Astrocyte (in vitro differentiated cells and primary cell): ENCODE measurements at places on chromosomes 1 and 21. TPM values are rescaled to one million over a fixed set of nuclear protein-coding genes. Genes with fewer than 3 reads are reported as not detected.

SLC44A5 gene
- total RNA-seq, result 1.6 and 2.2 TPM in 2 replicates

DNA sequence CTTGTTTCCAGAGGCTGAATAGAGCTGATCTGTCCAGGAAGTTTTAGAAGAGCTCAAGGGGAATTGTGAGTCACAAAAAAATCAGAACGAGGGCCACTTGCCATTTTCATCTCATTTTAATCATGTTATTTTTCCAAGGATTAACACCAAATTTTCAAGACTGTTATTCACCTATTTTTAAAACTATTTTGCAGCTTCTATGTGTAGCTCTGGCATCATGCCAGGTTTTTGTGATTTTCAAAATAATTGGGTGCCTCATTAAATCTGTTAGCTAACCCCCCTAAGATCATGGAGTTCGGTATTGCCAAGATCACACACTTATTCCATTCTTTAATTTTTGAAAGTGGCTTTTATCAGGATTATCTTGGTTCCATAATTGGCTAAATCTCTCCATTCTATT, 90.9 kb downstream of the RGS7 start:
- no peak for DNase-seq
- H3K27ac ChIP-seq, result no peak overlapping the region
- H3K4me1 ChIP-seq, result no peaks in the 10 kb centered on the region
- H3K36me3 ChIP-seq, result no peaks in the 10 kb centered on the region
- H3K27me3 ChIP-seq, result no peaks in the 10 kb centered on the region

DNA sequence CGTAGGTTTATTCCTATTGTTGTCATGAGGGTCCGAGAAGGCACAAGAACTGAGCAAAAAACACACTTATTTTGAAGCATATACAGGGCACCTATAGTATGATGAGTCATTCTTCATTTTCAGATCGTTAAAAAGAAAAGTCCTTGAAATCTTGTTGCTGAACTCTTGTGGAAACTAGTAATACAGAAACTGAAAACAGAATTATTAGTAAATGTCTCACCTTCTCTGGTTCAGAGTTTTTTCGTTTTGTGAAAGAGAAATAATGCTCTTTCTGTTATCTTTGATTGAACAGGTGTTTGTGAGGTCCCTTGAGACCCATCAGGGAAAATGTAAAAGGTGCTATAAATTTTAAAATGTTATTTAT, 102.0 kb upstream of the COA6 start:
- no peak overlapping the region for H3K4me3 ChIP-seq
- H3K27ac ChIP-seq, result no peak overlapping the region
- DNase-seq, result no peak
- no peaks in the 10 kb centered on the region for H3K4me1 ChIP-seq
- H3K36me3 ChIP-seq, result no peaks in the 10 kb centered on the region
- H3K27me3 ChIP-seq, result no peaks in the 10 kb centered on the region

DNA sequence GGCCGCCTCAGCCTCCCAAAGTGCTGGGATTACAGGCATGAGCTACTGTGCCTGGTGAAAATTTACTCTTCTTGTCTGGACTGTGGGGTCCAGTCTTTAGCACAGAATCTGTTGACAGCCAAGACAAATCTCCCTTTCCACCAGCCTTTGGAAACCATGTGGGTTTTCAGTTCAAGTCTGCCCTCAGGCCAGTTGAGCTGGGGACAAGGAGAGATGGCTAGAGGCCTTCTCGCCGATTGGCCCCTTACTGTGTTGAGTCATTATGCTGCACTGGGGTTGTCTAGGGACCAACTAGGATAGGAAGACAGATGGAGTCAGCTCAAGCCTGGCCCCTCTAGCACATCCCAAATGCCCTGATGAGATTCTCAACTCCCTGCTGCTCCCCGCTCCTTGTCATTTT, 8.6 kb upstream of the NKAIN1 start:
- no peak overlapping the region for H3K4me3 ChIP-seq
- H3K27me3 ChIP-seq, result no peaks in the 10 kb centered on the region
- no peak overlapping the region for H3K27ac ChIP-seq
- no peak for DNase-seq
- H3K36me3 ChIP-seq, result no peaks in the 10 kb centered on the region

DNA sequence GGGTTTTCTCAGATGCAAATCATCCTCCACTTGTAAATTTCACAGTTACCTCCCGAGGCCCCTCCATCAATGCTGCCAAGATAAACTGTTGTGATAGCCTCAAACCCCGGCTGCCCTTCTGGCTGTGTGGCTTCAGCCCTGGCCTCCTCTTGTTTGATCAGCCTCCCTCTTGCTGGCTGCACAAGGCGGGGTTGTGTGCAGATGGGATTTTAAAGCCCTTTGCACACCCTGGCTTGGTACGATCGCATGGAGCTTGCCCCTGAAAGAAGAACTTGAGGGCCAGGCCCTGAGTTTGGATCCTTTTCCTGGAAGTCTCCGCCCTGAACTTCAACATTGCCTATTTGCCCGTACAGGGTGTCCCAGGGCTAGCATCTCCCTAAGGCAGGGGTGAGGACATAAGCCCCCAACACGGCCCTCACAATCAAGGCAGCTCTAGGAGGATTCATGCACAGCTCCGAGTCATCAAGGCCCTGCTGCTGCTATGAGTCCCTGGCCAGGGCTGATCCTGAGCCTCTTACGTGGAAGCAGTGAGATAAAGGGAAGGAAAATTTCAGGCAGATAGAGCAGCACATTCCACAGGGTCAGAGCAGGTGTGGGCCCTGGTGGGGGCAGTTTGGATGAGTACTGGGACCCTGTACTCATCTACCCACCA, 181.2 kb upstream of the VAMP3 start:
- no peaks in the 10 kb centered on the region for H3K36me3 ChIP-seq
- DNase-seq, result no peak
- H3K4me3 ChIP-seq, result no peak overlapping the region
- H3K27me3 ChIP-seq, result no peaks in the 10 kb centered on the region
- no peak overlapping the region for H3K27ac ChIP-seq

DNA sequence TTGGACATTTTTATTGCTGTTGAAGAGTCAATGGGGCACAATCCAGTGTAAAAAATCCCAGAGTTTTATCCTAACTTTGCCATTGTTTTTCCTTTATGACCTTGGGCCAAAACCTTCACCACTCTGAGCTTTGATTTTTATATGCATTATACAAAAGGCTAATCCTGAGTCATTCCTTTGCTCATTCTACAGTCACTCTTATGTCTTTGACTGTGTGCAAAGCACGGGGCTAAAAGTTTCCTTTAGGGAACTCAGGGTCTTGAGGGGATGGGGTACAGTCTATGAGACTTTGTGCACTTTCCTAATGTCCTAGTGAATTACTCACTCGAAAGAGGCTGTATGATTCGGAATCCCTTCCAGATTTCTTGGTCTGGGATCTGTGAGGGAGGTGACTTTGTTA, 543.2 kb upstream of the CAMK1G start:
- H3K27ac ChIP-seq, result no peak overlapping the region
- peaks cover 6% of the 10 kb centered on the region for H3K4me1 ChIP-seq
- DNase-seq, result no peak
- no peaks in the 10 kb centered on the region for H3K27me3 ChIP-seq
- H3K36me3 ChIP-seq, result no peaks in the 10 kb centered on the region

- H3K4me3 ChIP-seq, result no peak overlapping the region
- peaks cover 12% of the 10 kb centered on the region for H3K36me3 ChIP-seq
- H3K27ac ChIP-seq, result no peak overlapping the region
- DNase-seq, result no peak
Observed at GRCh38 chr1:205792961-205793673, 17.8 kb upstream of the RAB29 start.

- no peaks in the 10 kb centered on the region for H3K27me3 ChIP-seq
- no peak overlapping the region for H3K27ac ChIP-seq
- H3K4me3 ChIP-seq, result no peak overlapping the region
- no peaks in the 10 kb centered on the region for H3K36me3 ChIP-seq
Observed at GRCh38 chr1:96039910-96040309, 681.7 kb upstream of the PTBP2 start.

FAM177B gene
- total RNA-seq, result not detected in 2 replicates

- H3K36me3 ChIP-seq, result no peaks in the 10 kb centered on the region
- H3K27me3 ChIP-seq, result no peaks in the 10 kb centered on the region
- no peak overlapping the region for H3K4me3 ChIP-seq
- no peak overlapping the region for H3K27ac ChIP-seq
Observed at GRCh38 chr1:111729271-111729921, 9.8 kb downstream of the INKA2 start.

- no peaks in the 10 kb centered on the region for H3K36me3 ChIP-seq
- H3K4me3 ChIP-seq, result no peak within 1 kb of the TSS
- DNase-seq, result no peak
- H3K27ac ChIP-seq, result no peak within 1 kb of the TSS
- no peaks in the 10 kb centered on the region for H3K27me3 ChIP-seq
Observed at GRCh38 chr1:42739753-42740700, at the start of gene CLDN19. TSS of gene CLDN19 (minus strand) at chr1:42740236. CDS start at chr1:42740063, 173 bp downstream.

GJA4 gene
- total RNA-seq, result not detected in 2 replicates

ICOSLG gene
- total RNA-seq, result 4.6 and 4.7 TPM in 2 replicates

DNA sequence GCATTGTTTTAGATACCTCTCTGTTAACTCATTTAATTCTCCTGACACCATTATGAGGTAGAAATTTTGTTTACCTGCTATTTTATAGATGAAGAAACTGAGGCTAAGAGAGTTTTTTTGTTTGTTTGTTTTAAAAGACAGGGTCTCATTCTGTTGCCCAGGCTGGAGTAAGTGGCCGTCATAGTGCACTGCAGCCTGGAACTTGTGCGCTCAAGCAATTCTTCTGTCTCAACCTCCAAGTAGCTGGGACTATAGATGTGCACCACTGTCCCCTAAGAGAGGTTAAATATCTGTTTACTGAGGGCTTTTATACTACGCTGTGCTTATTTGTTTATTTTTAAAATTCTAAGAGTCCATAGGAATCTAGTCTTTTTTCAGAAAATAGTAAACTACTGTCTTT, 43.7 kb upstream of the CACYBP start:
- H3K27ac ChIP-seq, result no peak overlapping the region
- peaks cover 6% of the 10 kb centered on the region for H3K27me3 ChIP-seq
- H3K4me3 ChIP-seq, result no peak overlapping the region
- H3K4me1 ChIP-seq, result no peaks in the 10 kb centered on the region
- H3K36me3 ChIP-seq, result no peaks in the 10 kb centered on the region

FCER1A gene
- total RNA-seq, result not detected in 2 replicates

LCE1D gene
- total RNA-seq, result not detected in 2 replicates

DNA sequence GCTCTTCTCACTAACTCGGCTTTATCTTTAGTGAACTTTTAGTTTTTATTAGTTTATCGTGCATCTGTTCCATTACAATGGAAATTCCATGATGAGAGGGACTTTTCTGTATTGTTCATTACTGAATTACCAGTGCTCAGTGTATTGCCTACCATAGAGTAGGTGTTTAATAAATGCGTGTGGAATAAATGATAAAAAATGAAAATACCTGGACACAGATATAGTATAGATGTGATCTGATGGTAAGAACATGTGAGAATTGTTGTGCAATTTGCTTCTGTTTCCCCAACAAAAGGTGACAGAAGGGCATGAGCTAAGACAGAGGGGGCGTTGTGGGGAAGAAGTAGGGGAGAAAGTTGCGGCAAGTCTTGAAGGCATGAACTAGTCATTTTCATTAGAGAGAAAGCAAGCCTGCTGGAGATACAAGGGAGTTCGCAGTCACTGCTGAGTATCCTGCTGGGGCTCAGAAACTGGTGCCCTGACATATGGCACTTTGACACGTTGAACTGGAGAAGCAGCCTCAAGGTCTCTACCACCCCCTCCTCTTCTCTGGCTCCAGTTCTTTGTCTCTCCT, 5.6 kb upstream of the COG2 start:
- H3K36me3 ChIP-seq, result no peaks in the 10 kb centered on the region
- peaks cover 3% of the 10 kb centered on the region for H3K4me1 ChIP-seq
- no peak for DNase-seq
- H3K27ac ChIP-seq, result no peak overlapping the region
- peaks cover 25% of the 10 kb centered on the region for H3K27me3 ChIP-seq

MANEAL gene
- total RNA-seq, result 0.67 and 1.4 TPM in 2 replicates

HDGF gene
- 179 and 190 TPM in 2 replicates for total RNA-seq

DNA sequence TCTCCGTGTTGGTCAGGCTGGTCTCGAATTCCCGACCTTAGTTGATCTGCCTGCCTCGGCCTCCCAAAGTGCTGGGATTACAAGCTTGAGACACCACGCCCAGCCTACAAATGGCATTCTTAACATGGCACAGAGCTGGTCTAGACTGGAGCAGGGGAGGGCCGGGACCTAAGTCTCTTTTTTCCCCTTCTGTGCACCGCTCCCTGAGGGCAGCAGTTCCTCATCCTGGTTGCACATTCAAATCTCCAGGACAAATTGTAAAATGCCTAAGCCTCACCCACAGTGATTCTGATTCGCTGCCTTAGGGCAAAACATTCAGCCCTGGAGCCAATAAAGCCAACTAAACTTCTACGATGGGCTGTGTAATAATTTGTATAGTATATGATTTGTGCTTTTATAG, 10.1 kb upstream of the AVPR1B start:
- H3K36me3 ChIP-seq, result no peaks in the 10 kb centered on the region
- no peak overlapping the region for H3K4me3 ChIP-seq
- peaks cover 12% of the 10 kb centered on the region for H3K27me3 ChIP-seq
- H3K4me1 ChIP-seq, result no peaks in the 10 kb centered on the region
- DNase-seq, result no peak
- H3K27ac ChIP-seq, result no peak overlapping the region

DNA sequence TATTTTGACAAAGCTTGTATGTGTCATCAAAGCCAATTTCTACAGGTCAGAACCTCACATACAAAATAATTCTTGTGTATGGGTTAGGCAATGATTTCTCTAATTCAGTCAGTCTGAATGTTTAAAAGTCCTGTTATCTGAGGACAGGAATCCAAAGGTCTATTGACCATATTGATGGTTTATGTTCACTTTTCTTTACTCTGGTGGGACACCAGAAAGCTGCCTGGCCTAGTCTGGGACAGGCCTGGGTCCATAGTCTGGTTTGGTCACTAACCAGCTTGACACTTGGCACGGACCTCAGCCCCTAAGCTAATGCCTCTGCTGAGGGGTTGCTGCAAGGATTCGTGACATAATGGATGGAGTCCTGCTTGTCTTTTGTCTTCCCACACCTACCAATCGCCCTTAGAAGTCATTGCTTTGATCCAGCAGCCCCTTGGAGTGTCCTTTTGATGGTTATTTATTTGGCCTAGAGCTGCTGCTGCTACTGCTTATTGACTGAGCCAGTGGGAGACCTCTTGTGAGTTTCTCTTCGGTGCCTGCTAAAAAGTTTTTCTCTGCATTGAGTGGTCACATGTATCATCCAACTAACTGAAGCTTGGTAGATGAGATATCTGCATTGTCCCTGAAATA, 15.7 kb downstream of the IFNAR2 start:
- H3K4me3 ChIP-seq, result no peak overlapping the region
- no peaks in the 10 kb centered on the region for H3K27me3 ChIP-seq
- H3K4me1 ChIP-seq, result no peaks in the 10 kb centered on the region
- DNase-seq, result no peak

DNA sequence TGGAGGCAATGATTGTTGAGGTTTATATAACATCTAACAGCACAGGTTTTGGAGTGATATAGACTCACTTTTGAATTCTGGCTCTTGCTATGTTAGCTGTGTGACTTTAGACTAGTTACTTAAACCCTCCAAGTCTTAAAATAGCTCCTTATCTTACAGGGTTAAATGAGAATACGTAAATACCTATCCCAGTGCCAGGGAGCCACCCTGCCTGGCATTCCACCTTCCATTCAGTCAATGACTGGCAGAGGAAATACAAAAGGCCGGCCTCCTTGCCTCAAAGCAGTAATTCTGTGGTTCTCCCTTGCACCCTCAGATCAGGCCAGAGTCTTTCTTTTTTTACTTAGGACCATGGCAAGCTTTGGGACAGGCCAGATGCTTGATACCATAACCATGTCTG, 31.8 kb downstream of the DBT start:
- H3K4me3 ChIP-seq, result no peak overlapping the region
- H3K27ac ChIP-seq, result no peak overlapping the region
- DNase-seq, result no peak
- no peaks in the 10 kb centered on the region for H3K4me1 ChIP-seq

- H3K4me3 ChIP-seq, result no peak overlapping the region
- H3K27ac ChIP-seq, result no peak overlapping the region
- peaks cover 28% of the 10 kb centered on the region for H3K27me3 ChIP-seq
- no peak for DNase-seq
- H3K36me3 ChIP-seq, result no peaks in the 10 kb centered on the region
Observed at GRCh38 chr1:25682059-25682601, 65.5 kb downstream of the MAN1C1 start.
